ENCODE measurements at places on chromosomes 16 and 17.

DNA sequence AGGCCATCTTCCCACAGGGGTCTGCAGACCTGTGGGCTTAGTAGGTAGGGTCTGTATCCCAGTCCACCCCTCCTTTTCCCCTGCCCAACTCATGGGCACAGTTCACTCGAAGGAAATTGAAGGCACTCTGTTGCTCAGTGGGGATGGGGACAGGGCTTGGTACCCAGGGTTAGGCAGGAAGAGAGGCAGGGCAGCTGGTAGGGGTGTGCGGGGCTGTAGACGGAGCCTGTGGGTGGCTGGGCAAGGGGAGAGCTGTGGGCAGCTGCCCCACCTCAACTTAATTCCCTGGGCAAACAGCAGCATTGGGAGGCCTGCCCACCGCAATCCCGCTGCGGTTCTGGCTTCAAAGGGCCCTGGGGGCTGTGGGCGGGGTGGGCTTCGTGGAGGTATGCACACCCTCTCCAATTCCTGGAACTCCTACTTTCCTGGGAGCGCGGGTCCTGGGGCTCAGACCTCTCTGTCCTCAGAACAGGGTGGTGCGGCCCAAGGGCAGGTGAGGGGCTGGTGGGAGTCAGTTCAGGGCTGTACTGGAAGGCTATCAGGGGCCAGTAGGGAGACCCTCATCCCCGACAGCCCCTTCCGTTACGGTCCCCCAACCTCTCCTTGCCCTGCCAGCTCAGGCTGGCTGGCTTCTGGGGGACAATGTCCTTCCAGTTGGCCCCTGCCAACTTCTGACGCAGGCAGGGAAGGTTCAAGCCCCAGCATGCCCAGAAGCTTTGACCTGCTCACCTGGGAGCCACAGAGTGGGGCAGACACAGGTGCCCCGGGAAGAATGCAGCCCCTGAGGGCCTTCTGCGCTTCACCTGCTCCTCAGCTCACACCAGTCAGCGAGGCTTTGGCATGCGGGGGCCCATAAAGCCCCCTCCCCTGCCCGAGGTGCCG lies 9.1 kb downstream of the FOXJ1 start:
- no peak for DNase-seq

GRCh38 chr17:77286641-77287431 lies 146.1 kb downstream of the SEC14L1 start:
- DNase-seq = no peak

DNA sequence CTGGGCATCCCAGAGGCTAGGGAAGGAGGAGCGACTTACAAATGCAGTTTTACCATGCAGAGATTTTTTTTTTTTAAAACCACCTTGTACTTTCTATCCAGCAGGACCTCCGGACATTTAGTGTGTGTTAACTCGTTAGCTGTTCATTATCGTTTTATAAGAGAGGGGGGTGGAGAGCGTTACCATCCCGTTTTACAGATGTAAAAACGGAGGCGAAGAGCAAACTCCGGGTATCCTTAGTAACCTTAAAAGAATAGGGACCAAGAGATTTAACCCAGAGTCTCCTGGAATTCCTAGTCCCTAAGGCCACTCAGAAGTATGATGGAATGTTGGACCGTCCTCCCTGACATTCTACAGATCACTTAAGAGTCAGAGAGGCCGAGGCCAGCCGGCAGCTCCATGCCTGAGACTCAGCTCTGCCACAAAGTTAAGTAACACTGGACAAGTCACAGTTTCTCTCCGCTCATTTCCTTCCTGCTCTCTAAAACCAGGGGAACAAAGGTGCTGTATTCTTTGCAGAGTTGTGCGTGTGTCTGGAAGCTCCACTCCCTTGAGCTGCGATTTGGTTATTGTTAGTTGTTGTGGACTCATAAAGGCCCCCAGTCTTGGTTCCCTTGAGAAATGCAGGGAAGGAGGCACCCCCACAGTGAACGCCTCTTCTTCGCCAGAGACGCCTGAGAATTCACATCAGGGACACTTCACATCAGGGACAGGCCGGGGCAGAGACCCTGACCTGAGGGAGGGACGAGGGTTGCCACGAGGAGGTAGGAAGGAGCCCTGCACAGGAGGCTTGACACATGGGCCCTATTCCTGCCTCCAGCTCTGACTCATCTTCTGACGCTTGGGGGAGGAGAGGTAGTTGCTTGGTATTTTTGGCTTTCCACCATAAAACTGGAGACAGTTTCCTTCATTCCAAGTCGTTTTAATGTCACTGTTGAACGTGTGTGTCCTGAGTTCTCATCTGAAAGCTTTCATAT lies 1.2 kb downstream of the DUSP14 start:
- DNase-seq = no peak

GRCh38 chr17:9768381-9768934 lies 22.9 kb downstream of the DHRS7C start:
- no peak for DNase-seq

DNA sequence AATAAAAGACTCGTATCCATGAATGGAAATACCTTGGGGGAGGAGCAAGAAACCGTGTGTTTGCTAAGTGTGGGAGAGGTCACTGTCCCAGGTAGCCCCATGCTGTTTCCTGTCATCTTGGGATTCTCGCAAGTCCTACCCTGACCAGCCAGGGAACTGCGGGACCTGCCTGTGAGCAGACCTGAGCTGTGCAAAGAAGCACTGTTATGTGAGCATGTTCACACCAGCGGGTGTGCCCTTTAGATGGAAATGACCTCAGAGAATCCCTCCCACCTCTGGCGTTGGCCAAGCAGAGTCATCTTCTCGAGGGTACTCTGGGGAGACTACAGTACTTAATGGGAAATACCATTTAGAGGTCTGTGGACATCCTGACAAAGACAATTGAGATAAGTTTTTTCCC lies 127.0 kb upstream of the MON1B start:
- DNase-seq = no peak

DNA sequence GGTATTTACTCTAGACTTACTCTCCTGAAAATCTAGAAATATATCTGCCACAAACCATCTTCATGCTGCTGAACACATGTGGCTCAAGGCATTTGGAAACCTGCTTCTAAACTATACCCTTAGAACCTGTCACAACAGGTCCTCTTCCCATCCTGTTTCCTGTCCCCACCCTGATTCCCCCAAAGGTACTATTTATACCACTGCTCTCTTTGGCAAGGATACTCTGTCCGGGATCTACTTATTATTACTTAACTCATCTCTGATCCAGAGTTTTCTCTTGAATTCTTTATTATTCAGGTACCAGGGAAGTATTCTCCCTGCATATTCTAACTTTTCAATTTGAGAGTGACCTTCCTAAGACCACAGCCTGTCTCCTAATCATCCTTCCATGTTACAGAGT lies 33.4 kb downstream of the TRAF4 start:
- DNase-seq = no peak

- DNase-seq = no peak
These were observed 129 bp downstream of the IRX5 start for GRCh38 chr16:54930869-54931119.

DNA sequence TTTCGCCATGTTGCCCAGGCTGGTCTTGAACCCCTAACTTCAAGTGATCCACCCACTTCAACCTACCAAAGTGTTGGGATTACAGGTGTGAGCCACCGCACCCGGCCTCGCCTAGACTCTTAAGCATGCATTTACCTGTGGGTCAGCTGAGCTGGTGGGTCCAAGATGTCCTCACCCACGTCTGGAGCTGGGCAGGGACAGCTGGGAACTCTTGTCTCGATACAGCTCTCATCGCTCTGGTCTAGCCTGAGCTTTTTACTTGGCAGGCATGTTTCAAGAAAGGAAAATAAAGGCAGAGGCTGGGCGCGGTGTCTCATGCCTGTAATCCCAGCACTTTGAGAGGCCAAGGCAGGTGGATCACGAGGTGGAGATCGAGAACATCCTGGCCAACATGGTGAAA lies 56.9 kb upstream of the PHOSPHO1 start:
- DNase-seq = no peak

DNA sequence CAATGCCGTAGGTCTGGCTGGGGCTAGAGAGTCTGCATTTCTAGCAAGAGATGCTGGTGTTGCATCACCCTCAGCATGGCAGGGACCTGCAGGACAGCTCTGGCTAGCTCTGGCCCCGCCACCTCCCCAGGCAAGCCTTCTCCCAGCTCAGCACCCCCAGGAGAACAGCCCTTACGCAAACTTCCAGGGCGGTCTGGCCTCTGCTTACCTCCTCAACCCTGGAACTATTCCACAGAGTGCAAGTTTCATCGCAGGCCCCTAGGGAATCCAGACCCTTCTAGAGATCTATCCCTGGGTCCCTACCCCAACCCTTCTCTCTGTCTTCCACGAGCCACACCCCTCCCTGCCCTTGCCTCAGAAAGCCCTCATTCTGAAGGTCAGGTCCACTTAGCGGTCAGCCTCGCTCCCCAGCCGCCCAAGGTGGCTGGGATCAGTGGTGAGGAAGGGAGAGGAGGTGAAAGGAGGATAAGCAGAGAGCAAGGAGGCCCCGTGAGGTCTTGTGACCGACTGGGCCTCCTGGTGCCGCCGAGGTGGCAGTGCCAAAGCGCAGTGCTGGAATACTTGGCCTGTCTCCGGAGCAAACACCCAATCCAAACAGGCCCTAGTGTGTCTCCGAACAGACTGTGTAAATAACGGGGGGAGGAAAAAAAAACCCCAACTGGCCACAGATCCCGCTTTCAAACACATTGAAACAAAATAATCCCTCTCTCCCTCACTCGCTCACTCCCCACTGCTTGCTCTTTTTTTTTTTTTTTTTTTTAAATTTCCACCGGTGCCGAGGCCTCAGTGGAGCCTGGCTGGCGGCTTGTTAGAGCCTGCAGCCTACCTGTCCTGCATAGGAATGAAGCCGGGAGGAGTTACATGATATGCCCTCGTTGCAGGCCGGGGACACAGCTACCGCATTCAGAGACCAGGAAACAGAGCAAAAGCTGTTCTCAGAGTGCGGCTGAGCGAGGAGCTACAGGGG lies 380.9 kb downstream of the SOX9 start:
- DNase-seq = no peak

- DNase-seq = no peak
These were observed 1410.9 kb upstream of the CDH8 start for GRCh38 chr16:63447121-63447520.

DNA sequence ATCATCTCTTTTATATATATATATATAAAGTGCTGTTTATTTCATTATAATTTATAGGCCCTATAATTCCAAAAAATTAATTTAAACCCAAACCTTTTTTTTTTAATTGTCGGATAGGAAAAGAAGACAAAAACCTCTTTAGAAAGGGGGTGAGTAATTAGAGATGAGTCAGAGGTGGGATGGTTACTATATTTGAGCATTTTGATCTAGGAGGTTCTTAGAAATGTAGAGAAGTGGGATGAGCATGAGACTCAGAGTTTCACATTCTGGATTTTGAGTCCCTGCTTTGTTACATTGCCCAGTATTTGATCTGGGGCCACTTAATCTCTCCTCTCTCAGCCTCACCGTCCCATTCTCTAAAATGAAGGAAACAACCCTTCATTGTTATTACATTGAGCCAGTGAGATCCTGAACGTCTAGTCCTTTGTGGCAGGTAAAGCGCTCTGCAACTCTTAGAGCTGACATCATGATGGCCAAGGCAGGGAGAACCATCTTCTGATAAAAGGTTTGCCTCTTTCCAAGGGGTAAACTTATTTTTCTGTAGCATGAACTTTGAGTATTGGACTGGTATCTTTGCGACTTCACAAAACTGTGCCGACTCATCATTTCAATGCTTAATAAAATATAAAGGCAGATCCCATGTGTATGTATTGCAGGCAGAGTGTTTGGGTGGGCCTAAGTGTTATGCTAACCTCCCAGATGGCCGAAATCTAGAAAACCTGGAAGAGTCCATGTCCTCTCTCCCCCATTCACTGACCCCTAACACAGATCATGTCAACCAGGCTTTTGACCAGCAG lies 21.3 kb downstream of the HS3ST3B1 start:
- DNase-seq = no peak

- DNase-seq = no peak
These were observed 30.8 kb downstream of the ADCY9 start for GRCh38 chr16:4085405-4085970.

- no peak for DNase-seq
These were observed 138.8 kb downstream of the PRKCA start for GRCh38 chr17:66441101-66441661.

DNA sequence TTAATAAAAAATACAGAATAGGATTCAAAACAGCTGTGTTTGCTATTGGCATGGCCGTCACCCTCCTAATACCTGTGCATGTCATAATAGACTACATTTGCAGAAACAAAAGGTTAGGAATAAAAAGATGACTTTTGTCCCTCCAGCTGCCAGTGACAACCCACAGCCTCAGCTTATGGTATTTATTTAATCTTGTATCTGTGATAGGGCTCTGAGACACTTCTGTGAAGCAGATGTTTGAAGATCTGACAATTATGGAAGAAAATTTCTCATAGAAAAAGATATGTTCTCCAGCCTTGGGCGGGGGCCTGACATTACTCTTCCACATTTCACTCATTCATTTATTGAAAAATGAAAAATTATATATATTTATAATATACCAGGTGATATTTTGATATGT lies 62.2 kb downstream of the PITPNC1 start:
- DNase-seq = no peak

DNA sequence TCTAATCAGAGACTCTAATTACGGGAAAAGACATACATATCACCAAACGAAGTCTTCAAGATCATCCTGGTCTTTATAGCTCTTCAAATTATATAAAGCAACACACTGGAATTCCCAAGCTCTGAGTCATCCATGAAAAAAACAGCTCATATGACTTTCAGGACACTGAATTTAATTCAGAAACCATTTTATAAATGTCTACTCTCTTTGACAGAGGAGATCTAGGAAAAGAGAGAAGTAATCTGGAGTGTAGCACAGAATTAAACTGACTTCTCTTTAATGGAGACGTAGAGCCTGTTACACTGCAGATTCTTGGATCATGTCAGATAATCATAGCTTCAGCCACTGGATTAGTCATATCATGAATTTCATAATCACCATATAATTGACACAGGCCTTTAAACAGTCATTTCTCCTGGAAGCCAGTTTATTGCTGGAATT lies 86.8 kb upstream of the WSB1 start:
- DNase-seq = no peak

- no peak for DNase-seq
These were observed 63.3 kb upstream of the KCNJ16 start for GRCh38 chr17:70011750-70012149.

DNA sequence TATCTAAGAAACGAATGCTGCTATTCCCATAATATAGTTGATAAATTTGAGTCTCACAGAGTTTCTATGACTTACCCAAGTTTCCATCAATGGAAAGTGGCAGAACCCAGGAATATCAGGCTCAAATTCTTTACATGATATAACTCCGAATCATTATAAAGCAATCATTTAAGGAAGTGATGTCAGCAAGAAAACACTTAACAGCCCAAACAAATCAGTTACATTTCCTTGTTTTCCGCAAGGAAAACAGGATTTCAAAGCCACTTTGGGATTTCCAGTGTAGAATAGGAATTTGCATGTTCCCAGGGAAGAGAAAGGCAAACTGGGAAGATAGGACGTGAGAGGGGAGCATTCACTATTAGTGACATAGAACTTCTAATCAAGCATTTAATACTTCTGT lies 311.4 kb upstream of the GOT2 start:
- no peak for DNase-seq

Measured in stimulated activated CD8-positive, alpha-beta memory T cell treated with anti-CD3 and anti-CD28 coated beads, Interleukin-15, amount 100 ng/mL, for 48 hours (primary cell).